ENCODE measurements at places on chromosomes 5 and 9.

GRCh38 chr9:129776566-129776937, 23.7 kb upstream of the PTGES start:
- no peak for DNase-seq

DNA sequence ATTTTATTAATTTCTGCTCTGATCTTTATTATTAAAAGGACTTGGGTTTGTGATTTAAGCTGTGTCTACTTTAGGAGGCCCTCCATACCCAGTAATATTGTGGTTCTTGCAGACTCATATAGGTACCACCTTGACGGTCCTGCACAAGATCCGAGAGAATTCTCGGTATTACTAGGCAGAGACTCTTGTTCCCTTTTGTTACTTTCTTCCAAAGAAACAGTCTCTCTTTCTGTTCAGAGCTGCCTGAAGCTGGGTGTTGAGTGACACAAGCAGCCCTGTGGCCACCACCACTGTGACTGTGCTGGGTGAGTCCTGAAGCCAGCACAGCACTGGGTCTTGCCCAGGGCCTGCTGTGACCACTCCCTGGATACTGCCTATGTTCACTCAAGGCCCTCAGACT, 666.6 kb downstream of the SEMA5A start:
- no peak for DNase-seq

GRCh38 chr9:95459851-95460517, 56.8 kb downstream of the PTCH1 start:
- no peak for DNase-seq

- peak; percentile 73 for DNase-seq
Observed at GRCh38 chr5:180802325-180803180, at the start of gene MGAT1. MGAT1 (minus strand) TSS chr5:180802806; CDS start chr5:180792971, 9,835 bp downstream.

DNA sequence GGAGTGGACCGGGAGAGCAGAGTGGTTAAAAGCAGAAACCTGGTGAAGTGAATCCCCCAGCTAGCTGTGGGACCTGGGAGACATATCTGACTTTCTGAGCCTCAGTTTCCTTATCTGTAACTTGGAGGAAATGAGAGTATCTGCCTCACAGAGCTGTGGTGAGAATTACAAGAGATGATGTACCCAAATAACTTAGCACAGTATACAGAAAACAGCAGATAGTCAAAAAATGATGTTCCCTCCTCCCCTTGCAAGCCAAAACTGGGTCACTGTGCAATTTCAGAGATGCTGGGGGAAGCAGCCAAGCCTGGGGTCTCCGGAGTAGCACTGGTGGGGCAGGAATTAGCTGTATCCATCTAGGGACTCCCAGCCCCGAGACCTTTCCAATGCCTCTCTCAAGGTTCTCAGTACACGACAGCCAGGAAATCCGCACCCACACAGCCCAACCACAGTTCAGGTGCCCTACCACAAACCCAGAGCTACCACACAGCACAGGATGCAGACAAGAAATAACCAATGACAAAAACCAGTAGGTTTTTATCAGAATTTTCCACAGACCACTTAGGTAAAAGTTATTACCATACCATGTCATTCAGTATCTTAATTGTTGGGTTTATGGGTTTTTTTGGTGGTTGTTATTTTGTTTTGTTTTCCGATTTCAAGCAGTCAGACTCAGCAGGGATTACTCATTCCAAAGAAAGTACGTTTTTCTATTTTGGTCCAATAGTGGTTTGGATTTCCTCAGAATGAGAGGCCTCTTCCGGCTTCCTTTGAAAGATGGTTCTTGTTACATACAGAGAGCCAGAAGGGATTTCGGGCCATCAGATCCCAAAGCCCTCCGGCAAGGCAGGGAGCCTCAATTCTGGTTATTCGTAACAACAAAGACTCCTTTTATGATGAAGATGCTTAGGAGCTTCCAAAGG, 4.9 kb upstream of the HRH2 start:
- peak; percentile 95 for DNase-seq

GRCh38 chr5:73322437-73323076, 126.0 kb downstream of the FOXD1 start:
- DNase-seq: no peak

DNA sequence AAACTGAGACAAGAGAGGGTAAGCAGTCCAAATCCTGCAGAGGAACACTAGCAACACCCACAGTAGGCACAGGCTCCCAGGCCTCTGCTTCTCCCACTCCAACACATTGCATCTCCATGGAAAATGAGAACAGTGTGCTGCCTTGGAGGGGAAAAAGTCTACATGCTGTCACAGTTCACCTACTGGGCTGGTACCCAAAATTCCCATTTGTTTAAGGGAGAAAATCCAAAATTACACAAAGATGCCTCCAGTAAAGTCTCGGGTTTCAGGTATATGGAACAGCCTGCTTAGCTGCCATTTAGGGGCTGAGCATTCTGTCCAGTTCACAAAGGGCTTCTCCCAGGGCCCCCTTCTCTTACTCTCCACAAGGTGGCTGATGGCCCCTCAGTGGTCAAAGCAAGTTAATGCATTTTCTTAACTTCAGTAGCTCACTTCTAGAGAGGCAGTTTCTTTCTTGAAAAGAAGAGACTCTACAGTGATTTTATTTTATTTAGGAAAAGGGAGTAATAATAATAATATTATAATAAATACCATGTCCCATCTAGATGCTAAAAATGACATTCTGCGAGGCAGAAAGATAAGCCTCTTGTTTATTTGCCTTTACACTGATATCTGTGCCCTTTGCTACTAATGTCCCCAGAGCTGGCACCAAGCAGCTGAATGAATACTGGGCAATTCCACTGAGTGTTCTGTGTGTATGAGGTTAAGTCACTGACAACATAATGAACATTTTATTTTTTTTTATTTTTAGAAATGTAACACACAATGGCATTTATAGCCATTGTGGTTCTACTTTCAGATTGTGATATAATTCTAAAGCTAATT, 89.4 kb downstream of the RGS7BP start:
- no peak for DNase-seq

All from activated CD4-positive, alpha-beta T cell treated with anti-CD3 and anti-CD28 coated beads, Interleukin-2, Interleukin-4, amounts not matched to agents 100 ng/mL and 50 ng/mL, durations not matched to agents 16 hours and 8 hours (primary cell).